Neuronal stem cell (in vitro differentiated cells): ENCODE measurements at places on chromosomes 1 and 21.

DNA sequence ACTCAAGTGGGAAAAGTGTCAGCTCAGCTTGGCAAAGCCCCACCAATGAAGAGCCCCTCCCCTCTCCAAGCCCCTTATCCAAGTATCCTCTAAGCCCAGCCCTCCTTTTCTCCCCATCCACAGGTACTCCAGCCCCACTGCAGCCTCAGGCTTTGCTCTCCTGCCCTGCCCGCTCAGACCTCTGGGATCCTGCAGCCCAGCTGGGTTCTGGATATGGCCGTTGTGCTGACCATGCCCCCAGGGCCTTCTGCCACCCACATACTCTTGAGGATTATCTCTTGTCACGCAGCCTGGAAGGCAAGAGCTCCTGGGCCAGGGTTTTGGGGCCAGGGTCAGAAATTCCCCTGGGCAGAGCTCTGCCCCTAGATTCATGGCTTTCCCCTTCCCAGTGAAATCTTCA is 4.7 kb downstream of the SHISA4 start:
- no peak for DNase-seq
- no peak overlapping the region for H3K27ac ChIP-seq
- peaks cover 12% of the 10 kb centered on the region for H3K4me1 ChIP-seq
- H3K27me3 ChIP-seq: no peaks in the 10 kb centered on the region

- DNase-seq: no peak
- H3K36me3 ChIP-seq: no peaks in the 10 kb centered on the region
- H3K27me3 ChIP-seq: no peaks in the 10 kb centered on the region
- H3K27ac ChIP-seq: no peak overlapping the region
- H3K4me3 ChIP-seq: no peak overlapping the region
- H3K4me1 ChIP-seq: peaks cover 10% of the 10 kb centered on the region
Measured at GRCh38 chr1:82792151-82792550, 991.4 kb downstream of the ADGRL2 start.

GRCh38 chr1:70278710-70279109 is 57.5 kb downstream of the SRSF11 start:
- no peaks in the 10 kb centered on the region for H3K36me3 ChIP-seq
- no peaks in the 10 kb centered on the region for H3K4me1 ChIP-seq
- no peak for DNase-seq
- H3K4me3 ChIP-seq: no peak overlapping the region
- H3K27ac ChIP-seq: no peak overlapping the region
- H3K27me3 ChIP-seq: no peaks in the 10 kb centered on the region

DNA sequence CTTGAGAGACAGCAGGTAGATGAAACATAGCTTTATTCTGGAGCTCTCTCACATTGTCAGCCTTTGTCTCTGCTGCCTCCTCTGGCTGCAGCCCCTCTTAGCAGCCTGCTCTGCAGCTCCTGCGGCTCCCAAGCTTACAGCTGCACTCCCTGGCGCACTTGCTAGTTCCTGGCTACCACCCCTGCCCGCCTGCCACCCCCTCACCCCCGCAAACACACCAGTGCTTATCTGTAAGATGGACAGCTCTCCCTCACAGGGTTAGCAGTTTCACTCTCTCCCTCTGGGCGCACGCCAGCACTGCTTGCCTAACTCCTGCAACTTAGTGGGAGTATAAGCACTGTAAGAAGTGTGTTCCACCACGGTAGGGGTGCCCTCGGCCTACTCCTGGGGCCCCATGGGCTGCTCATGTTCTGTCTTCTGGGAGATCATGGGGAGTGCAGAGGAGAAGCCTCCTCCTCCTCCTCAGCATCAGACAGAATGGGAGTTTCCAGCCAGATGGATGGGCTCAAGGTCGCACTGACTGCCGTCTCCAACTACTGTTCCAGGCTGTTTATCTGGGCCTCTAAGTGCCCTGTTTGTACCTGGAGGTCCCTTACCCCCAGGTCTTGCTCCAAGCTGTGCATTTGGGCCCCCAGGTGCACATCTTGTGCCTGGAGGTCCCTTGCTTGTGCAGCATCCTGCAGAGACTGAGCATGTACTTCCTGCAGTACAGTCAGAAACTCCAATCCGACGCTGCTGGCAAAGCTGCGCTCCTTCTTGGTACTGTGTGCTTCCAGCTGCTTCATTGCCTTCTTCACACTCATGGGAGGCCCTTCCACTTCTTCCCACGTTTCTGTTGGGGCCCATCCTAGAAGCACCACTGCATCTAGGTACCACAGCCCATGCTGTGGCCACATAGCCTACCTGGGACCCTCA is 1388.1 kb downstream of the AMY1C start:
- DNase-seq: peak; percentile 29
- H3K27ac ChIP-seq: no peak overlapping the region
- H3K4me1 ChIP-seq: no peaks in the 10 kb centered on the region
- H3K27me3 ChIP-seq: no peaks in the 10 kb centered on the region
- H3K36me3 ChIP-seq: no peaks in the 10 kb centered on the region
- H3K4me3 ChIP-seq: no peak overlapping the region

GRCh38 chr1:184792450-184792969 is 37.9 kb upstream of the EDEM3 start:
- no peaks in the 10 kb centered on the region for H3K36me3 ChIP-seq
- DNase-seq: no peak
- H3K27me3 ChIP-seq: no peaks in the 10 kb centered on the region
- no peaks in the 10 kb centered on the region for H3K4me1 ChIP-seq
- no peak overlapping the region for H3K4me3 ChIP-seq
